Glutamatergic neuron (in vitro differentiated cells): ENCODE measurements at places on chromosomes 1 and 21. TPM values are rescaled to one million over a fixed set of nuclear protein-coding genes. Genes with fewer than 3 reads are reported as not detected.

RABGAP1L gene
- total RNA-seq = 44.1 TPM

TMEM200B gene
- 5.8 TPM for total RNA-seq

TRIM63 gene
- total RNA-seq = not detected

ZNF593OS gene
- total RNA-seq = 4.2 TPM

PLA2G2A gene
- total RNA-seq = not detected

RGS13 gene
- total RNA-seq = not detected

CFAP141 gene
- total RNA-seq = not detected

GRCh38 chr1:148318123-148318903 is 164.8 kb downstream of the PPIAL4G start:
- DNase-seq = no peak

- DNase-seq = no peak
These were observed 19.0 kb downstream of the SSR2 start for GRCh38 chr1:156001662-156002171.

- DNase-seq = peak; percentile 72
These were observed 30.8 kb upstream of the RPTN start for GRCh38 chr1:152189657-152190442.

DNA sequence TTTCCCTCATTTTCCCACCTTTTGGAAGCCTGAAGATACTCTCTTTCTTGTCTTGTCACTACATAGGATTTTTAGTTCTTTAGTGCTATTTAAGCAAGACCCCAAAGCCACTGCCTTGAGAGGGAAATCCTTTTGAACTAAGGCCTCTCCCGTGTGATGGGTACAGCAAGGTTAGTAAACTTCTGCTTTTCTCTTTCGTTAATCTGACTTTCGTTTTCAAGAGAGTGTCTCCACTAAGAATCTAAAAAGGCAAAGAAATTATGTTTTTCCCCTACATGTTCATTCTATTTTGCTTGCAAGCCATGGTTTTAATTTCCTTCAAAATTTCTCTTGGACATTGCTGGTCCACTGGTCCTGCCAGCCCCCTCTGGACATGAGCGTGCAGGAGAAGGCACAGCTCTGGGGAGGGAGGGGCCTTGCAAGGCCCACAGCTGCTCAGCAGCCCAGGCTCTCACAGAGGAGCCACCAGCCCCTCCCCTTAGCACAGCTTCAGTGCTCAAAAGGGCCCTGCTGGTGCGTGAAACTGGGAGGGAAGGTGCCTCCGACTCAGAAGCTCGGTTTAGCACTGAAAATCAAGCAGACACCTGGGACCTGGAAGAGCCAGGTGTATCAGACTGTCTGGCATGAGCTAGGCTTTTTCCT is 210.9 kb upstream of the GALNT2 start:
- peak; percentile 36 for DNase-seq

DNA sequence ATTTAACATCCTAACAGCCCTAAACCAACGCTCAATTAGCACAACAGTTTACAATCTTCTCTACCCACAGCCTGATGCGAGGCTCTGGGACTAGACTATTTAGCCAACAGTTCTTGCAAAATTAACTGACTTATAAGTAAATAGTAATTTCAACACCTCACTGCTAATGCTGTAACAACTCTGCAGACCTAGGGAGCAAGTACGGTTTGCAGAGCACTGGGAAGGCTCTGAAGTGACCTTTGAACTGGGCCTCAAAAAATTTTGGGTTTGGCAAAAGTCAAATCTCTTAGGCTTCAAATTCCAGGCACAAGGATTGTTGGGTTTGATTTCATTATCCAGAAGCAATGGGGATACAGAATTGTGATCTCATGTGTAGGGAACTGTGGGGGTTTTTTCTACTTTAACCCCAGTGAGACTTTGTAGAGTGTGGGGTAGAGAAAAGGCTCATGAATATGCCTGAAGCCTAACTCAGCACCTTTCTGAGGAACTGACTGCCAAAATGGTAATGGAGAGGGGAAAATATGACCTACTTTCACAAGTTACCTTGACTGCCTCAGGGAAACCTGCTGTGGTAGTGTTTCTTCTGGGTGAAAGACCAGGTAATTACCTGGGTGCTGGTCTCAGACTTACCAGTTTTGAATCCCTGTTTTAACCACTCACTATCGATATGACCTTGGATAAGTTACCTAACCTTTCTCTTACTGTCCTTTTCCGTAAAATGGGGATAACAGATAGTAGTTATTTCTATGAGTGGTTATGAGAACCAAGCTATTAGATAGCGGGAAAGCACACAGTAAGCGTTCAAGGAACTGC is 889 bp upstream of the TXLNA start:
- no peak for DNase-seq

DNA sequence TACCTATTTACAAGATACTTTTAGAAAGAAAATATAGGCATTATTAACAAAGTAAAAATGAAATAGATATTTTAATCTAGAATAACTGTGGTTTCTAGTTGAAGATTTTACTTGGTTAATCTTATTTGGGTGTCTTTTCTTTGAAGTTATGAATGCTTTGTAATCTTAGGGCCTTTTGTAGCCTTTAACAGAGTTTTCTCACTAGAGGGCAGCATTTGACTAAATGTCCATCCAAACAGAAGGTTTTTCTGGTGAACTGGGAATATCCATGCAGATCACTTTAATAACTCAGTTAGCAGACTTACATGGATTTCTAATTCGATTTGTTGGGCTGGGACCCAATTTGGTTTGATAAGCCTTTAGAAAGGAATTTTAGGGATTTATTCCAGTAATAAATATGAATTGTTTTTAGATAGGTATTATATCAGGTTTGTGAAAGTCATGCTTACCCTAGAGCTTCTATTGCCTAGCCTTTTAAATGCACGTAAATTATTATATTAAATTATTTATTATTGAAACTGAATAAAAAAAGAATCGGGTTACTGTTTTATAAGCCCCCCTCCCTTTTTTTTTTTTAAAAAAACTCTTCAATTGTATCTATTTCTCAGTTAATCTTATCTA is 119.7 kb downstream of the ZNF326 start:
- DNase-seq = no peak

DNA sequence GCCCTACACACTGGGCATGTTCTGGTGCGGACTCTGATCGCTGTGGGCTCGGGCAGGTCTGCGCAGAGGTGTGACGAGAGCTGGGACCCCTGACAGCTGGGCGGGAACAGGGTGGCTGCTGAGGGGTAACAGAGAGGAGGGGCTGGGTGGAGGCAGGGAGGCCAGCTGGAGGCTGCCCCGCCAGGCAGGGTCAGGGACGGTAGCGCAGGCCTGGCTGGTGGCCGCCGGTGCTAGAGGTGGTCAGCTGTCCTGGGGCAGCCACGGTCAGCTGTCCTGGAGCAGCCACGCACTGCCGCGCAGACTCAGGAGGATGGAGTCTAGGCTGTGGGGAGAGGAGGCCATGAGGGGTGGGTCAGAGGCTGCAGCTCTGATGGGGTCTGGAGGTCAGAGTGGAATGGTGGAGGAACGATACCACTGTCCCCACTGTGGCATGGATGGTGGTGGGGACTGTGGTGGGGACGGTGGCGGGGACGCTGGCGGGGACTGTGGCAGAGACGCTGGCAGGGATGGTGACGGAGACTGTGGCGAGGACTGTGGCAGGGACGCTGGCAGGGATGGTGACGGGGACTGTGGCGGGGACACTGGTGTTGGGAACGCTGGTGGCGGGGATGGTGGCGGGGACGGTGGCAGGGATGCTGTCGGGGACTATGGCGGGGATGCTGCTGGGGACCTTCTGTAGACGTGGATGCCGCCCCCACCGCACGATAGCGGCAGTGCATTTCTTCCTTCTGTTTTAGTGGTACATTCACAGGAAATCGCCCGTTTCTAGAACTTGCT is 21.3 kb upstream of the LRRC3 start:
- DNase-seq = no peak

DNA sequence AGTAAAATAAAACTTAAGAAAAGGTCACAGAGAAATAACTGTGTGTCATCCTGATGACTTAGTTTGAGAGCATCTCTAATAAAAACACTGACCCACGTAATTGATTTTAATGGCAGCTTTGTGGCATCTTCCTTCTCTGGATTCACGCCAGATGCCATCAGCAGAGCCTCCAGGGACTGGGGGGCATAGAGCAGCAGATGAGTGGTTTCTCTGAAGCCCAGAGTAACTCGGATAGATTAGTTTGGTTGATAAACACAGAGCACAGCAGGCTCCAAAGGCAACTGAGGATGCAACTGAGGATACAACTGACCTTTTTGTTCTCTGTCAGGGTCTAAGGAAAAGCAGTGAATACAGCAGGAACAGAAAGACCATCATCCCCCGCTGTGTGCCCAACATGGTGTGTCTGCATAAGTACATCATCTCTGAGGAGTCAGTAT is 180.8 kb downstream of the RPS6KC1 start:
- peak; percentile 78 for DNase-seq

DNA sequence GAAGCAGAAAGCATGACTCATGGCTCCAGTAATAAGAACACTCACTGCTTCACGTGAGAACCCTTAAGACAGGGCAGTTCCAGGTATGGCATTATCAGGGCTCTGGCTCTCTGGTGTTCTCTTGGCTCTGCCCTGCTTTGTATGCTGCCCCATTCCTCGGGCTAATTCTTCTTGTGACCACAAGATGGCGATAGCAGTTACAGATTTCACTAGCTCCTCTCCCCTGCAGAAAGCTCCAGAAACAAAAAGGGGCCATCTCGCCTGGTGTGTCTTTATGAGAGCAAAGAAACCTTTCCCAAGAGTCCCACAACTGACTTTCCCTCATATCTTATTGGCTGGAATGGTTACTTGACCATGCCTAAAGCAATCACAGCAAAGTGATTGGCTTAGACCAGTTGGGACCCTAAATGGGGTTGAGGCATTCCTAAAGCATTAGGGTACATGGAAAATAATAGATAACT is 60.1 kb downstream of the F3 start:
- DNase-seq = peak; percentile 22

GRCh38 chr1:60894741-60895140 is 187.6 kb upstream of the NFIA start:
- DNase-seq = no peak

GRCh38 chr1:181359012-181359411 is 124.3 kb upstream of the CACNA1E start:
- no peak for DNase-seq

- no peak for DNase-seq
These were observed 278.4 kb downstream of the USH2A start for GRCh38 chr1:216144661-216145450.

- no peak for DNase-seq
These were observed 109.0 kb downstream of the SDCCAG8 start for GRCh38 chr1:243364866-243365265.

GRCh38 chr21:31730712-31731055 is 1.2 kb downstream of the SCAF4 start:
- DNase-seq = peak; percentile 23

DNA sequence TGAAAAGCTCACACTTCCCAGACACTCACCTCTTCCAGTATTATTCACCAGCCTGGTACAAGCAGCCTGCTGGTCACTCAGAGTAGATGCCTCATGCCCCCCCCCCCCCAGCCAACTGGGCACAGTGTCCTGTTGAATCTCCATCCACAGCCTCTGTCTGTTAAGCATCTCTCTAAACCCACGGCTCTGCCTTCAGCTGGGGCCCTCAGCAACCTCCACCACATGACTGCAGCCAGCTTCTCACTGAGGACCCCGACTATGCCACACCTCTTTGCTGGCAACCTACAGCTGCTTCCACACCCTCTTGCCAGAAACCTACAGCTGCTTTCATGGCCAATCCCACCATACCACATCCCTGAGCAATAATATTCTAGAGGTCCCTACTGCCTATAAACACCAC is 113.1 kb downstream of the RHOU start:
- no peak for DNase-seq
